Right kidney (tissue), 9 donors: ENCODE measurements at places on chromosomes 12 and 14.

DNA sequence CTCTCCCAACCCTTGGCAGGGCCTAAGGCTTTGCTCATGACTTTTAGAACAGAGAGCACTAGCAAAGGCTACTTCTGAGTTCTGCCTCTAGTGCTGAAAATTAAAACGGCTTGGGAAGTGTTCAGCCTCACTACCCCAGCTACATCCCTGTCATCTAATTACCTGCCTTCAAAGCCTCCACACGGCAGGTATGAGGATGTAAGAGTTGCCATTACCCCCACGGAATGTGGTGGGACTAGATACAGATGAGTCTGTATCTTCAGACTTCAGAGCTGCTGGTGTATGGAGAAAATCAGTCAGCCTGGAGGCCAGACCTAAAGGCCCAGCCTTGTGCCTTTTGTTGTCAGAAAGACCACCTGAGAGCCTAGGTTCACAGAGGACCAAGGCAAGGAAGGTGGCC is 214.6 kb upstream of the NOS1 start:
- no peak for DNase-seq

DNA sequence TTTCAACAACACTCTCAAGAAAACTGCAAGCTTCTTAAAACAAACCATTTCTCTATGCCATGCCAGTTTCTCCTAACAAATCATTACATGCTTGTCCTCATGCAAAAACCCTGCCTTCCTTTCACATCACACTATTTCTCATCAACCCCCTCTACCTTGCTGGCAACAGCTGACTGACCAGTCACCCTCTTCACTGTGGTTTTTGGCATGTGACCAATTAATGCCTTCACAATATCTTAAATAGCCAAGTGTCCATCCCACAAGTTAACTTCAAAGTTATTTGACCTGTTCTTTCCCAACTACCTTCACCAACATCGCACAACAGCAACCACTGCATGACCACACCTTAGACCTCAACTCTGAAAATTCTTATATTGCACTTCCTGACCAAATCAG is 159.6 kb downstream of the CEP128 start:
- DNase-seq: no peak

- no peak for DNase-seq
These were observed 11.4 kb upstream of the NOPCHAP1 start for GRCh38 chr12:104974626-104975290.

- peak; percentile 58 for DNase-seq
These were observed 576 bp downstream of the SYNE3 start for GRCh38 chr14:95515596-95516552.

DNA sequence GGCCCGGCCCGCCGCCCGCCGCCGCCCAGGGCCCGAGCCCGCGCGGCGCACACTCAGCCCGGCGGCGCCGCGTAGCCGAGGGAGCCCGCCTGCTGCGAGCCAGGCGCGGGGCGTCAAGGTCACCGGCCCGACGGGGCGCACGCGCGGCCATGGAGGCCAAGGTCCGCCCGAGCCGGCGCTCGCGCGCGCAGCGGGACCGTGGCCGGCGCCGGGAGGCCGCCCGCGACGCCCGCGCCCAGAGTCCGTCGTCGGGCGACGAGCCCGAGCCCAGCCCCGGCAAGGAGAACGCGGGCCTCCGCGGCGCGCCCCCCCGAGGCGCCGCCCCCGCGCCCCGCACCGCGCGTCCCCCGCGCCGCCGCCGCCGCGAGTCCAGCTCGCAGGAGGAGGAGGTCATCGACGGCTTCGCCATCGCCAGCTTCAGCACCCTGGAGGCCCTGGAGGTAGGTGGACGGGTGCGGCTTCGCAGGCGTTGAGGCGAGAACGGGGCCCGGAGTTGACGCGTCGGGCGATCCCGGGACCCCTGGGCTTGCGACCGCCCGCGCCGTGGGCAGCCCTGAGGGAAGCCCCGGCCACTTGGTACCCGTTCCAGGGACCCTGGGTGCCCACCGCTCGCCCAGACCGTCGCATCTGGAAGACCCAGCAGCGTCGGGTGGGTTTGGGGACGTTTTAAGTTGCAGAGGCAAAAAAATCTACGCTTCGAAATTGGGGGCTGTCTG is 629 bp downstream of the FBRSL1 start:
- DNase-seq: no peak

DNA sequence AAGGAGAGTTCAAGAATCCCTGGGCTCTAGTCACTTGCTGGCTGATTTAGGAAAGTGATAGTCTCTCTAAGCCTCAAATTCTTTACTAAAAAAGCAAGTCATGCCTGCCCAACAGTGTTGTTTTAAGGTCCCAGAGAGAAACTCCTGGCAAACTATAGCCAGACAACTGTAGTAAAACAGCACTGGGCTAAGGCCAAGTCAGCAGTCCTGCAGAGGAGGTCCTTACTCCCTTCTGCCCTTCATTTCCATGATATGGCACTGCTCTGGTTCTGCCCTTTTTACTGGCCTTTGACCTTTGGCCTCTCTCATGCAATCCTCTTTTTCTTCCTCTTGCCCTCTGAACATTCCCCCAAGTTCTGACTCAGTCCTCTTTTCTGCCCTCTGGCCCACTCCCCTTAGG is 74.9 kb downstream of the VWF start:
- no peak for DNase-seq

DNA sequence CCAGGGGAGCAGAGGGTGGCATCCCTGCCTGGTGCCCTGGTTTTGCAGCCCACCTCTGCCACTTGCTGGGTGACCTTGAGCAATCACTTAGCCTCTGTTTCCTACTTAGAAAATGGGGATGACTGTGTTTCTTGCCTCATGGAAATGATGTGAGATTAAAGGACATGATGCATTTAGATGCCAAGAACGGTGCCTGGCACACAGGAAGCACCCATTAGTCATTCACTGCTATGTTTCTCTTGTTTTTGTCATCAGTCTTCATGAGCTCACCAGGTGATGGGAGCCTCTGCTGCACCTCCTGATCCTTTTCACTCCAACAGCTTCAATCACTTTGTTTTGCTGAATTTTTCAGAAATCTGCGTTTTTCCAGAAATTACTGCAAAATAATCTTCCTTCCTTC is 23.6 kb upstream of the ATF1 start:
- no peak for DNase-seq

- no peak for DNase-seq
These were observed 2.3 kb downstream of the KLRG1 start for GRCh38 chr12:8991371-8992345.

DNA sequence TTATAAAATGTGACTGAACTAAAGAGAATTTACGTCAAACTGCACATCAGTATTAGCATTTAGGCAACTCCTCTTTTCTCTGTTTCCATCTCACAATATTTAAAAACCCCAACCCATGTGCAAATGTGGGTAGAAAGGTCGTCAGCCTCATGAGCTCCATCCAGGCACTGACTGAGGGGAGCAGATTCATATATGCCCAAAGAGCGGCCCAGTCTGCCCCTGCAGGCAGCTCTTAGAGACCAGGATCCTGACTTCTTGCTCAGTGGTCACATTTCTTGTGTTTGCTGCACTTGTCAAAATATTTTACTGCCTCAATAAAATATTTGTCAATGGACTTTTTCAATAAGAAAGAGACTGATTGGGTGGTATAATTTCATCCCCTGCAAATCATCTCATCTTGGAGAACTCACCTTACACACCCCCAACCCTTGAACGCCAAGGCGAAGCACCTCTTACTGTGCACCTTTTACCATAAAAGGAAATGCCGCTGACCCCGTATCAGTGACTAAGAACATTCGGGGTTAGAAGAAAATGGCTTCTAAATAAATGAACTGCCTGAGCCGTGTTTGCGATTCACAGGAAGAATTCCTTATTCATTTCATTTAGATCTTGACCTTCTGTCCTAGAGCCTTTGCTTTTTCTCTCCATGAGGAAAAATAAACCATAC is 418.8 kb downstream of the BCL11B start:
- DNase-seq: no peak

DNA sequence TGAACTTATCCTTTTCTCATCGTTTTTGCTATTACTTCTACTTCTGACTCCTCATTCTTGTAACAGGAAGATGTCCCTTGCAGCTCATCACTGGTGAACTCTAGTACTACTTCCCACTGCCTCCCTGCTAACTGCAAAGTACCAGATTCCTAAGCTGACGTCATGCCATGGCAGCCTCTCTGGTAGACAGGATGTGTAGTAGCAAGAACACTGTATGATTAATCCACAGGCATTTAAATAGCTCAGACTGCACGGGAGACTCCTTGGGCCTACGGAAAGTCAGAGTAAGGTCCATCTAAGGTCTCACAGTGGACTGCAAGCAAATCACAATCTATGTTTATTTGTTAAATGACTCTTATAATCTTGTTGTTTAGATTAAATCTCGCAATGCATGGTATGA is 43.5 kb downstream of the DNAI7 start:
- DNase-seq: no peak

DNA sequence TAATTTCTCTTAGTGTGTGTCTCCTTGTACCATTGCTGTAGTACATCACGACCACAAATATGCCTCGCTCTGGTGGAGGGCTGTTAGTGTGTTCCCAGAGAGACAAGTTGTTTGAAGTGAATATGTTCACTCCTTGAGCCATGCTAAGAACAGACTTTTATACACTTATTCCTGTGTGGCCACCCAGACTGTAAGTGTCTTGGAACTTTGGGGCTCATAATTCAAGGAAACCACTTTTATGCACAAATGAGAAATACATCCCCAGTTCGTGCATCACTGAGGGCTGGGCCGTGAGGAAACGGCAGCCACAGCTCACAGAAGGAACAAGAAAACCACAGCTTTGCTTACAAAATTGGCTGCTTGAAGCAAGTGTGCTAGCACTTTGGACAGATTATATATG is 362.2 kb upstream of the DDHD1 start:
- no peak for DNase-seq

DNA sequence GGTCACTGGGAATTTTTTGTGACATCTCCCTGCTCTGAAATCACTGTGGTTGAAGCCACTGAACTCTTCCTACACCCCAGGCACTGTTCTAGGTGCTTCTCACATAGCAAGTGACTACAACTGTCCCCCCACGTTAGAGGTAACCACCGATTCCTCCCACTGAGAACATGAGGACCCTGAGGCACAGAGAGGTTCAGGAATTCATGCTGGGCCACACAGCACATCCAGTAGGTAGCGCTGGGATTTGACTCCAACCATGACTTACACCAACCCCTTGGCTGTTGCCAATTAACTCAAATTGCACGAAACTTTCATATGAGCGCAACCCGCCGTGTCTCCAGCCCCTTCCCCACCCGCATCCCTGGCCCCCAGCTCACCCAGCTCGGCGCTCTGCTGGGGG is 105.2 kb downstream of the RFLNA start:
- no peak for DNase-seq

DNA sequence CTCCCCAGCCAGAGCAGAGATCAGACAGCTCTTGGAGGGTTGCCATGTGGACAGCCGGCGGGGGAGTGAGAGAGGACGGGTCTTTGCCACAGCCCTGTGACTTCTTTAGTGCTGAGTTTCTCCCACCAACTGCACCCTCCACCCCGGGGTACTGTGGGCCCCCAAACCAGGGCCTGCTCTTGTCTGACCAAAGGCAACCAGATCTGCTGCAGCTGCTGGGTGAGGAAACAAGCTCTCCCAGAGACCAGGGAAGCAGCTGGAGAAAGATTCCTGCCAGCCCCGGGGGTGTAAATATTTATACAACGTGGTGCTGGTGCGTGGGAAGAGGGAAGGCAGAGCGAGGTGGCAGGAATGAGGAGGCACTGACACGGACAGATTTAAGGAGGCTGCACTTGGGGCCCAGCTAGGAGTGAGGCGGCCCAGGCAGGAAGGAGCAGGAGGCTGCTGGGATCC is 14.3 kb upstream of the ZFP36L1 start:
- DNase-seq: peak; percentile 65

DNA sequence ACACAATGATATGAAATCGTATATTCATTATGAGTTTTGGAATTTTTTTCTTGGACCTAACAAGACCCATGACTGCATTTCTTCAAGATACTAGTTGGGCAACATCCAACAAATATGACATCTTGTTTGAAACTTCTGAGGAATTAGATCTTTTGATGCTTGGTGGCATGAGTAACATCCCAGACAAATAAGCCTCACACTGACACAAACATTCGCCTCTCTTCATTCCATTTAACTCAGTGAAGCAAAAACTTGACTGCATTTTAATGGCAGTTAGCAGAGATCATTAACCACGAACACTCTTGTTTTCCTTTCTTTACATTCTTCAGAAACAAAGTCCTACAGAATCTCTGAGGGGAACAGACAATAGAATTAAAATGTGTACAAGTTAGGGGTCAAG is 758.3 kb downstream of the C12orf50 start:
- DNase-seq: no peak

- no peak for DNase-seq
These were observed 114.3 kb downstream of the SNAPC1 start for GRCh38 chr14:61876362-61877034.

DNA sequence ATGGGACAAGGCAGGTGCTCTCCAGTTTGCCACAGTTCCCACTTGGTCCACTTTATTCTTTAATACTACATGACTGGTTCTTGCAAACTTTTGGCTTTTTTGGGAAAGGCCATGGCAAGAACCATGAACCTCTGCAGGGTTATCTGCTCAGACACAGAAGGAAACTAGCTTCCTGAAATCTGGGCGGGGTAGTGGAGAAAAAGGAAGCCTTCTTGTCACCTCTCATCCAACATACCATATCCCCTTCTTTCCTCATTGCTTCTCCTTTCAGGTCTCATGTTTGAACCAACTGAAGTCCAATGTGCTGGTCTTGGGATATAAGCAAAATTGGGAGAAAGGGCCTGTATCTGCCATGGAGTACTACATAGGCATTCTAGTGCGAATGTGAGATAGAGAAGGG is 5.5 kb upstream of the KLHL33 start:
- no peak for DNase-seq

- DNase-seq: no peak
These were observed 8.4 kb upstream of the SLC25A47 start for GRCh38 chr14:100314724-100315123.

DNA sequence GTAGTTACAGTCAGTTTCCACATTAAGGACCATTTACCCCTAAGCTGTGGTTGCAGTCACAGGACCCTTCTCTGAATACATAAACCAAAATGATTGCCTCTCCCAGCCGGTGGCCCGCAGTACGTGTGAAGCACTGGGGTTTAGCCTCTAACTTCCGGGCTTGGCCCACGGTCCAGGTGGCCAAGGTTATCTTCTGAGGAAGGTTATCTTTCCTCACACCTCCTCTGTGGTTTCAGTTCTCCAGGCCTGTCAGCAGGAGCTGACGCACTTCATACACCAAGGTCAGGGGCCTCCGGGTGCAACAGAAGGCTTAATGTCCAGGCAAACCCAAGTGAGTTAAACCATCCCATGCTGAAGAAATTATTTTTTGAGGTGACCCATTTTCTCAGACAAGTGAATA is 291.0 kb upstream of the FKBP4 start:
- no peak for DNase-seq

DNA sequence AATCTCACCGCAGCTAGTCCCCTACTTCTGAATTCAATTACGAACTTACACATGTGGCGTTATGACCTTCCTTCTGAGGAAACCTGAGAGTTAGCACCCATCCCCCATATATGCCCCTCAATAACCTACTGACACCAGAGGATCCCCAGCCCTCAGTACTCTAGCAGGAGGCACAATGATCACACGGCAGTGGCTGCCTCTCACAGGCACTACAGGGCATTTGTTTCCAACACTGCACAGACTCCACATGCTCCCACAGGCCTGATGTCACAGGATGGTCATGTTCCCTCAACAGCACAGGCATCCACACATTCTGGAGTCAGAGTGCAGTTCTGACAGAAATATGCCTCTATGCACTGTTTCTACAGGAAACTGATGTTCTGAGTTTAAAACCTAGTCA is 17.4 kb downstream of the PPP1CC start:
- DNase-seq: no peak

GRCh38 chr12:81843599-81843998 is 84.4 kb upstream of the PPFIA2 start:
- DNase-seq: no peak

- DNase-seq: peak; percentile 51
These were observed 1.5 kb downstream of the ITPK1 start for GRCh38 chr14:93114068-93114710.
